ENCODE measurements at places on chromosomes 11 and 22.

DNA sequence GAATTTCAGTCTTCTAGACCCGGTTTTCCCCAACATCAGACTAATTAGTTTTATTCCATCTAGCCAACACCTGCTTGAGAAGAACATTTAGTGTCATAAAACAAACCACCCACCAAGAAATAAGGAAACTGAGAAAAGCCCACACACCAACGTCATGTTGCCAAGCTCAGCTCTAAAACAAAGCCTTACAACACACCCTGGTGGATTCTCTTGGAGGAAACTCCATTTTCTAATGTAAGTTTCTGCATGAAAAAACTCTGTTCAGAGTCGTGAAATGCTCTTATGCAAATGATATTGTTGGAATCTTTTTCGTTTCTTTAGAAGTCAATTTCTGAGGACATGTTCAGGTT is 105.0 kb upstream of the RAG2 start:
- no peak for DNase-seq

GRCh38 chr22:23059284-23059948 is 10.9 kb upstream of the GNAZ start:
- no peak for DNase-seq

DNA sequence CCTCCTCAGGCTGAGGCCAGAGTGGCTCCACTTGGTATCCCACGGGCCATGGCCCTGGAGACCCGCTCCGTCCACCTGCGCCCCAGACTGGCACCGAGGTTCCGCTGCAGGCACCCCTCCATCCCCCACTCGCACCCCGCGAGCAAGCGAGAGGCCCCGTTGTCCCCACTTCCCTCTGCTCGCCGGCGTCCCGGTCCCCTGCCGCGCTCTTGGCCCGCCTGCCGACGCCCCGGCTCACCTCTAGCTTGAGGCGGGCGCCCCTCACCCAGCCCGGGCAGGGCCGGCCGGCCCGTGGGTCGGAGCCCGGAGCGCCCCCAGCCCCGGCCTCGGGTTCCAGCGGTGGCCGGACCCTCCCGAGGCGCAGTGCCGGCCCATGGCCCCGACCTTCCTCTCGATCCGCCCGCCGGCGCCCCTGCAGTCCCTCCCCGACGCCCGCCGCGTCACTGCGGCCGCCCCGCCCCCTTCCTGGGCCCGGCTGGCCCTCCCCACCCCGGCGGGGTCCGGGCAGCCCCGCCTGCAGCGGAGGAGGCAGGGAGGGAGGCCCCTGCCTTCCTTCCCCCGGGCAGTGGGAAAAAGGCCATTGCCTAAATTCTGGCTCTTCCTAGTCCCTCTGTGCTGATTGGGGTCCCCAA is at the start of gene PITPNM1:
PITPNM1 (minus strand) TSS at position 414 of the 632 bp plus-strand sequence. CDS start 1,183 bp downstream, outside the sequence.
- DNase-seq: peak; percentile 34

- no peak for DNase-seq
Measured at GRCh38 chr11:111571829-111572501, 30.3 kb upstream of the SIK2 start.

DNA sequence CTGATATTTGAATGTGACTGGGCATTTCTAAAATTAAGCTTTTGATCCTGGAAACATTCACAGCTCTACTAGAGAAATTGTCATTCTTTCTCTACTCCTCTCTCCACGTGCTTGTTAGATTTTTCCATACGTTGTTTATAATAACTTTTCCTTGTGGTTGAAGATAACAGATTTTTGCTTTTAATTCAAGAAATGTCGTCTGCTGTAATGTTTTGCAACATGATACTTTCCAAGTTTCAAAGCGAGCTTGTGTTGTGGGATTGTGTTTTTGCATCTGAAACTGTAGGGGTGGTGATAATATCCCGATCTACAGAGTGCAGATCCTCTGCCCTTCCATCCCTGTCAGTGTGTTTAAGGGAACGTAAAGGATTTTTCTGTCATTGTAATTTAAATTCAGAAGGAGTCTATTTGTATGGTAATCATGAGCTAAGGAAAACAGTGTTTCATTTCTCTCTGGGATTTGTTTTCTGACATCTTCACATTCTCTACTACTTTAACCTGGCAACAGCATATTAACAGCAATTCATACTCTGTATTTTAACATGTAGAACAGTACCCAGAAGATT is 321.4 kb downstream of the FAT3 start:
- no peak for DNase-seq

DNA sequence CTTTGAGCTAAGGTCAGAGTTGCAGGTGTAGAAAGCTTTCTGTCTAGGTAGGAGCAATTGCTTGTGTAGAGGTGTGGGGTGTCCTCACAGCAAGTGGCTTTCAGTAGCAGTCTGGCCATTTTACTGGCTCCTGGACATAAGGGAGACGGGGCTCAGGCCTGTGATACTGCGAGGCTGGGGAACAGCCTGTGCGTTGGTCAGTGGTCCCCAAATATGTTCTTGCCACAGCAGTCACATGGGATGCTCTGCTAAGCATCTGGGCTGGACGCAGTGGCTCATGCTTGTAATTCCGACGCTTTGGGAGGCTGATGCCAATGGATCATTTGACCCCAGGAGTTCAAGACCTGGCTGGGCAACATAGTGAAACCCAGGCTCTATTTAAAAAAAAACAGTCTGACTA is 1.9 kb downstream of the MCM5 start:
- DNase-seq: no peak

DNA sequence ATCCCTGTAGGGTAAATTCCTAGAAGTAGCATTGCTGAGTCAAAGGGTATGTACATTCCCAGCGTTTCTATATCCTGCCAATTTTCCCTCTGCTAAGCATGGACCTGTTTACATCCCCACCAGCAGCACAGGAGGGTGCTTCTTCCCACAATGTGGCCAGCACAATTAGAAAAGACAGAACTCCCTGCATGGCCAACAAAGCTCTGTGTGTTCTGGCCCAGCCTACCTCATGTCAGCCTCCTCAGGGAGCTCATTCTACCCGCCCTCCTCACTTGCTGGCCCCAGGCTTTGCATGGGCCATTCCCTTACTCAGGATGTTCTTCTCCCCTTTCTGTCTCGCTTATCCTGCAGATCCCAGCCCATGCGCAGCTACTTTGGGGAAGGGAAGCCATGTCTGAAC is 186.1 kb downstream of the DSCAML1 start:
- DNase-seq: no peak

- no peak for DNase-seq
Measured at GRCh38 chr11:48150213-48150612, 66.4 kb upstream of the OR4B1 start.

GRCh38 chr11:18191376-18191775 is 18.7 kb downstream of the MRGPRX4 start:
- DNase-seq: no peak

GRCh38 chr11:18769802-18770456 is 21.7 kb downstream of the PTPN5 start:
- DNase-seq: no peak

DNA sequence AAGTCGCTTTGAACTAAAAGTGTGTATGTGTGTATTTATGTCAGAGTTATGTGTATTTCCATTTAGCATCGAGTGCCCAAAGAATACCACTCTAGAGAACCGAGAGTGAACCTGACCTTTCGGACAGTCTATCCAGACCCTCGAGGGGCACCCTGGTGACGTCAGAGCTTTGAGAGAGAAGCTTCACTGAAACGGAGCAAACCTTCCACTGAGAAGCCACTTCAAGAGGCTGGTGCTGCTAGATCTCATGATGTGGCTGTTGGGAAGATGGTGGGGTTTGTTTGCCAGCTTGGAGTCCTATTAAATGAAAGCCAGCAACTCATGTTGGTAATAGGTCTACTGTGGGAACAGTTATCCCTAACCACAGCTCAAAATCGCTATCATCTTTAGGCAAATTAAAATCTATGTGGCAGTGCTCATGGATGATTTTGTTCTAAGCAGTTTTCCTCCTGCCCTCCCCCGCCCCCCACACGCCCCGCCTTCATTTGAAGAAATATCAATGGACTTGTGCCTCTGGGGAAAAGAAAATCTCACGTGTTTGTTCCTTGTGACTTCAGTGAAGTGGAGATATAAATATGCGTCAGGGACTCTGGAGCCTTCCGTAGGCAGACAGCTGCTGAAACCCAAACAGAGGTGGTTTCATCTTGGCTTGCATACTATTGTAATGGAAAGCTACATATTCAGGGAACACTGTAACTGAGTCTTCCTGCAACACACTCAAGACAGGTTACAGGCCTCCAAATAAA is 22.4 kb upstream of the C11orf96 start:
- DNase-seq: no peak

DNA sequence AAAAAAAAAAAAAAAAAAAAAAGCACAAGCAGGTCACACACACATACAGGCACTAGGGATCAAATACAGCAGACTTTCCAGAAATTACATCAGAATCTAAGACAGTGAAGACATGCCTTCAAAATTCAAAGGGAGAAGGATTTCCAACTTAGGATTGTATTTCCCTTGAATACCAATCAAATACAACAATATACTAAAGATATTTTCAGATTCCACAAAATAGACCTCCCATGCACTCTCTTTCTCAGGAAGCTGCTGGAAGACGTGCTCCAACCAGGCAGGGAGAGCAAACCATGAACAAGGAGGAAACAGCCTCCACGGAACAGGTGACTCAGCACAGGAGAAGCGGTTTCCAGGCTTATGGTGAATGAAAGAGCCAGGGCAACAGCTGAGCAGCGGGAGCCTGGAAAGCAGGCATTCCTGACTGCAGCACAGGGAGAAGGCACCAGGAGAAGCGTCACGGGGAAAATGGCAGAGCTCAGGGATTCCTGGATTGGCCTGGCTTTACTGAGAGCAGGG is 32.0 kb downstream of the TMEM184B start:
- no peak for DNase-seq

- DNase-seq: no peak
Measured at GRCh38 chr11:72014761-72015320, 16.1 kb downstream of the IL18BP start.

DNA sequence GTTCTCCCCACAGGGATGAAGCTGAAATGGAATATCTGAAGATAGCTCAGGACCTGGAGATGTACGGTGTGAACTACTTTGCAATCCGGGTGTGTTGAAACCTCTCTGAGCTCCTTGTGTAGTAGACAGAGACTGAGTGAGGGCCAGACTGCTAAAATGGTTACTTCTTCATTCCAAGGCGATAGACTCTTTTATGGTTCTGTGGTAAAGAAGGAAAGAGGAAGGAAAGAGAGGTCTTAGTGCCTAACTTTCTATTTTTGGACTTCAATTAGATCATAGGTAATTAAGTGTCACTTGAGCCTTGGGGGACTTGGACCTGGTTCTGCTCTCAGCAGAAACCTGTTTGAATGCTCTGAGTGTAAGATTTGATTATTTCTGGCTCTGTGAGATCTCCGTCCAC is 54.7 kb downstream of the NF2 start:
- no peak for DNase-seq

DNA sequence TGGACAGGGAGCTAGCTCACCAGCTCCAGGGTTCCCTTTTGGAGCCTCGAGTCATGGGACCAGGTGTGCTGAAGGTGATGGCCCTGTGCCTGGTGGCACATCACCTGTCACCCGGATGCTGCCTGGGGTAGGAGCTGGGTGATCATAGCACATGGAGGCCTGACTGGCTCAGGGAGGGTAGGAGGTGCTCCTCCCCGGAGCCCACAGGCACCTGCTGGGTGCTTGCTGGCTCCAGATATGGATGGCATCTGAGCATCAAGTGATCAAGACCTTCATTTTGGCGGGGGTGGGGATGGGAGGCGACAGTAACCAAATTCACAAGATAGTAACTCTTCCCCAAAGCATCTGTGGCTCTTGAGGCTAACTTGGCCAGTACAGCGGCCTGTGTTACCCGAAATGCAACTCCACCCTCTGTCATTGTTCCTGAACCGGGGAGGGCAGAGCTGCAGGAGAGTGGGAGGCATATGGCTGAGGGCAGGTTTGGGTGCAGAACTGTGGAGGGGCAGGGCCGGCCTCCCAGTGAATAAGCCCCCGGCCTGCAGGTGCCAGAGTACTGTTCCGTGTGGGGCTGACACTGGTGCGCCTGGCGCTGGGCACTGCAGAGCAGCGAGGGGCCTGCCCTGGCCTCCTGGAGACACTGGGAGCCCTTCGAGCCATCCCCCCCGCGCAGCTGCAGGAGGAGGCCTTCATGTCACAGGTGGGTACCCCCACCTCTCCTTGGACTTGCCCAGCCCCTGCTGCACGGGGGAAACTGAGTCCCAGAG is 4.7 kb downstream of the TBC1D10C start:
- DNase-seq: no peak

DNA sequence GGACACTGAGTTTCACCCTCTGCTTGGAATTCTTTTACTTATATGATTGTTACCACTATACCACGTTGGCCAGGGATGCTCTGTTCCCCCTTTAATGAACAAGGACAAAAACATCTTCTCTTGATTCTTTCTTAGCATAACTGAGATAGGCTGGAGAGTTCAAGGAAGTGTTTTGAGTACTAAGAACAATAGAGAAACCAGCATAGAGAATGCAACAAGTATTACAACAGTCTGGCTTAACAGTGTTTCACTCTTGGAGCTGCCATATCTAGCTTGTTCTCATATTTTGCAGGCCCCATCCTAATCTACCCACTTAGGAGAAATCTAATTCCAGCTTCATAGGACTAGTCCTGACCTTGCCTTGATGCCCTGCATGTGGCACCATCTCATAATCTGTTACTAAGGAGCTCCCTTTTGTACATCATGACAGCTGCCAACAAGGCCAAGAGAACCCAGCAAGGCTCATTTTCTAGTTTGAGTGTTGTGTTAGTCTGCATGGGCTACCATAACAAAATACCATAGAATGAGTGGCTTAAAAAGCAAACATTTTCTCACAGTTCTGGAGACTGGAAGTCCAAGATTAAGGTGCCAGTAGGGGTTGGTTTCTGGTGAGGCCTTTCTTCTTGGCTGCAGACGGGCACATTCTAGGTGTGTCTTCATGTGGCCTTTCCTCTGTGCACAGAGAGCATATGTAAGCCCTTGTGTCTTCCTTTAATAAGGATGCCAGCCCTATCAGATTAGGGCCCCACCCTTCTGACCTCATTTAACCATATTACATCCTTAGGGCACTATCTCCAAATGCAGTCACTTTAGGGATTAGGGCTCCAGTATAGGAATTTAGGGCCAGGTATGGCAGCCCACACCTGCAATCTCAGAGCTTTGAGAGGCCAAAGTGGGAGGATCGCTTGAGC is 37.8 kb downstream of the PACS1 start:
- DNase-seq: no peak

DNA sequence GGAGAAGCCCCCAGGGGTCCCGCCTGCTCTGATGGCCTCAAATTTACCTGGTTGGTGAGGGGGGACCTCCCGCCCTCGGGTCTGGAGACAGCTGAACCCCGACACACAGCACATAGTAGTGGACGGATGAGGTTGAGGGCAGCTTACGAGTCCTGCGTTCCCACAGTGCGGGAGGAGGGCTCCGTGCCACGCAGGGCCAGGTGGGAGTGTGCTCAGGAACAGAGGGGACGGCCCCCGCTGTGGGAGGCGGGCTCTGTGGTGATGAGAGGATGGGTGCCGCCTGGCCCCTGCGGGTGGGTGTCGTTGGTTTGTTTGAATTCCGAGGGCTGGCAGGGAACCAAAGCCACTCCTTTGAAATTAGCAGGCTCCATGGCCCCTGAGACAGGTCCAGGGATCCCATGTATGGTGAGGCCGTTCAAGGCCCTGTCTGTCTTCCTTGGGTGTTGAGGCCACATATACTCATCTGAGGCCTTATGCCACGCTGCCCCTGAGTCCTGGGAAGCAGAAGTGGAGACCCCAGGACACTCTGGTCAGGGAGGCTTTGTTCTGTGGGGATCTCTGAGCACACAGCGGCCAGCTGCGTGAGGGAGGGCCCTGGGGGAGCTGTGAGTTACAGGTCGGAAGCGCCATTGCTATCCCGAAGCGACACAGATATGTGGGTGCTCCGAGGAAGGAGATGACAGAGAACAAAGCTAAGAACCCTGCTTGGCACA is 21.9 kb downstream of the NADSYN1 start:
- DNase-seq: no peak

- no peak for DNase-seq
Measured at GRCh38 chr11:74581954-74582547, 10.3 kb upstream of the POLD3 start.

GRCh38 chr22:47366026-47366767 is 603.7 kb downstream of the TBC1D22A start:
- no peak for DNase-seq
